ENCODE measurements at places on chromosomes 4 and X.
A peak's percentile ranks its signal among the peaks of the same experiment; 100 is the strongest.

DNA sequence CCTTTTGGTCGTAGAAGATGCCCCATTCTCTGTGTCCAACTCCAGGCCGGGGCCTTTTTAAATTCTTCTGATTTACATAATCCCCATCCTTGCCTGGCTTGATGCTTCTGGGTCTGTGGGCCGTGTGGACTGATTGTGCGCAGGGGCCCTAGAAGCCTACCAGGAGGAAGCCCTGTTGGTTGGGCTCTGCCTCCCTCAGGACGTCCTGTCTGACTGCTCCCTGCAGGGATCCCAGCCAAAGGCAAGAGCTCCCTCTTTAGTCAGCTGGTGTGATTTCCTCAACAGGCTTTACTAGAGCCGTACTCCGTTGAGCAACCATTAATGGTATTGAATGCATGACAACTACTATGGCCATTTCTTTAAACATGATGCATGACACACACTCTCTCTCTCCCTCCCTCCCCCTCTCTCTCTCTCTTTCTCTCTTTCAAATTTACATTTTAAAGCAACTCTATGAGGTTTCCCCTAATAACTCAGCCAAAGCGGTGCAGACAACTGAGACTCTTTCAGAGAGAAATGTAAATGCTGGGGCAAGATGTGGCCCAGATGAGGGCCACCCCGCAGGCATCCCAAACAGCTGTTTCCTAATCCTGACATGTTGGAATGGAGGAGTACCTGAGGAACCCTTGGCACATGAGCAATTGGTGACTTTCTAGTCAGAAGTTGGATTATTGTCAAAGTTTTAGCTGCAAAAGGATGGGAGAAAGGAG lies 117.3 kb downstream of the DRD5 start:
- DNase-seq = no peak

GRCh38 chr4:150096625-150097024 lies 18.4 kb downstream of the DCLK2 start:
- no peak for DNase-seq

GRCh38 chrX:119417842-119418241 lies 18.7 kb downstream of the SLC25A43 start:
- no peak for DNase-seq

GRCh38 chr4:85177679-85178078 lies 211.2 kb upstream of the WDFY3 start:
- no peak for DNase-seq

GRCh38 chrX:106889468-106889867 lies 13.7 kb downstream of the RIPPLY1 start:
- DNase-seq = no peak

DNA sequence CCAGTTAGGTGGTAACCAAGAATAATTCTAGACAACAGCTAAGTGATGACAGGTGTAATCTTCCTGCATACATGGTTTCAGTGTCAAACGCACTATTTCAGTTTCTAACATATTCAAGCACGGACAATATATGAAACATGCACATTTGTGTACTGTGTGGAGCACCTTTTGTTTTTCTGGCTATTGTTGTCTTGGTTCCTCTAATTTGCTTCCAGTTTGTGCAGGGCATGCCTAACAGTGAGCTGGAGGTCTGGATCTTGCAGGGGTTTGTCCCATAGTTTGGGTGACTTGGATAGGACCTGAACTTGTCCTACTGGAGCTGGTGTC lies 70.5 kb upstream of the TBC1D9 start:
- DNase-seq = no peak

GRCh38 chr4:155532373-155533085 lies 134.1 kb upstream of the GUCY1A1 start:
- DNase-seq = no peak

DNA sequence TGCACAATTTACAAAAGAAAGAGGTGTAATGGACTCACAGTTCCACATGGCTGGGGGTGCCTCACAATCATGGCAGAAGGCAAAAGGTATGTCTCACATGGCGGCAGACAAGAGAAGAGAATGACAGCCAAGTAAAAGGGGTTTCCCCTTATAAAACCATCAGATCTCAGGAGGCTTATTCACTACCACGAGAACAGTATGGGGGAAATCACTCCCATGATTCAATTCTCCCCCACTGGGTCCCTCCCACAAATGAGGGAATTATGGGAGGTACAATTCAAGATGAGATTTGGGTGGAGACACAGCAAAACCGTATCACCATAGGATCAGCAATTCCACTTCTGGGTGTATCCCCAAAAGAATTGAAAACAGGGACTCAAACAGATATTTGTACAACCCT lies 97.5 kb upstream of the STX18 start:
- no peak for DNase-seq

DNA sequence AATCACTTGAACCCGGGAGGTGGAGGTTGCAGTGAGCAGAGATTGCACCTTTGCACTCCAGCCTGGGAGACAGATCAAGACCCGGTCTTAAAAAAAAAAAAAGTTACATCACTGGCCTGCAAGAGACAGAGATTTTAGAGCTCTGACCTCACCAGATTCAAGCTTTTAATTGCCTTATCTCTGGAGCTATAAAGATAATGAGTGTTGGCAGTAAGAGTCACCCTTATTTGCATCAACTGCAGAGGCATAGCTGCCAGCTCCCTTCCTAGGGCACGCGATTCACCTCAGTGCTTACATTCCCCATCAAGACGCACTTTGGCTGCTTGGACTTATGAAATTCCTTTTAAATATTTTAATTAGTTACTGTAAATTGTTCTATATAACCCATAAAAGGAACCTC lies 12.5 kb upstream of the SPATA4 start:
- DNase-seq = no peak

- DNase-seq = no peak
Measured at GRCh38 chr4:184833046-184833838, 7.5 kb upstream of the ACSL1 start.

DNA sequence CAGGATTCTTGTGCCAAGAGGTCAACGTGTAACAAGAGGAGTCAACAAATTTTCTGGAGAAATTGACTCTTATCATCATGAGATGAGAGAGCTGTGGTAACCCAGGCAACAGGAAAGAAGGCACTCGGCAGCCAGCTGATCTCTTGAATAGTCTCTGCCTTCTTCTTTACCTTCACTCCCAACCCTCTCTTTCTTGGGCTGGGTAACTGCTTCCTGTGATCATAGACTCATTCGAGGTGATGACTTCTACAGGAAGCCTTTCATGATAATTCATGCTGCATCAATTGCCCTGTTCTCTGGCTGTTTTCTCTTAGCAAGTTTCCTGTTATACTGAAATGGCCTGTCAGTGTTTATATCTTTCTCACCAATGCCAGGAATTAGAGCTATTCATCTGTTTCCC lies 70.8 kb upstream of the FSTL5 start:
- no peak for DNase-seq

DNA sequence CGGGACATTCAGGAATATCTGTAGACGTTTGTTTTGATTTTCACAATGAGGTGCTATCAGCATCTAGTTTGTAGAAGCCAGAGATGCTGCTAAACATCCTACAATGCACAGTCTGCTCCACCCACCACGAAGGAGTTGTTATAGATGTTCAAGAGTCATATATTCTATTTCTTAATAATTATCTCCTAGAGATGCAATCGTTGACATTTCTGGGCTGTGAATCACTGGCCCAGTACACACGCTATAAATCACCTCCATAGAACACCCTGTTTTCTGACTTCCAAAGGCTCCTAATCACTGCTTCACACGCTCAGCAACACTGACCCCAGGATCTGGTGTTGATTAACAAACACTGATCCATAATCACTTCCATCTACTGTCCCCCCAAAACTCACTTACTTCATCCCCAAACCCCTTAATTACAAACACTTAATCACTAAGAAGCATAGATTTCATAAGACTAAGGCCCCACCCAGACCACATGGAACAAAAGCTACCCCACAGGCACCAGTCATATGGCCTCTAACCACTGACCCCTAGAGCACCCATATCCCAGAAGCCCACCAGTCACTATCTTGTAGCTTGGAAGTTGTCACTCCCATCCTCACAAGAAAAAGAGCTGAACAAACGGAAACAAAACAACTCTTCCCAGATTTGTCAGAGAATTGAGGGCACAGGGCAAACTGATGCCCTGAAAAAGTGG lies 31.7 kb upstream of the ZNF41 start:
- DNase-seq = no peak

GRCh38 chrX:72045141-72045540 lies 86.6 kb downstream of the RTL5 start:
- DNase-seq = no peak

DNA sequence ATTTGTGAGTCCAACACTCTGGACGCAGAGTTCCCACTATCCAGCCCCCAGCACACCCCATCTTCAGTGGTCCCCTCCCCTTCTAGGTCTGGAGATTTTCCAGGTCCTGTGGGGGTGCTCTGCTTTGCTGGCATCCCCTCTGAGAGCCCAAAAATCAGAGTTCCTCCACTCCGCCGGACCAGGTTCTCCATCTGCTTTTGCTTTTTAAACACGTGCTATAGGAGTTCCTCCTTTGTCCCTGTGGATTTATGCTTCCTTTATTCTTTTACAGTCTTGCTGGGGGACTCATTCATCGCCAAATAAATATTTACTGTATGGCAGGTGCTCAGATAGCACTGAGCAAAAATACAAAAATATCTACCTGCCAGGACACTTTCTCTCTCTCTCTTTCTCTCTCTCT lies 324.7 kb downstream of the STK32B start:
- DNase-seq = no peak

DNA sequence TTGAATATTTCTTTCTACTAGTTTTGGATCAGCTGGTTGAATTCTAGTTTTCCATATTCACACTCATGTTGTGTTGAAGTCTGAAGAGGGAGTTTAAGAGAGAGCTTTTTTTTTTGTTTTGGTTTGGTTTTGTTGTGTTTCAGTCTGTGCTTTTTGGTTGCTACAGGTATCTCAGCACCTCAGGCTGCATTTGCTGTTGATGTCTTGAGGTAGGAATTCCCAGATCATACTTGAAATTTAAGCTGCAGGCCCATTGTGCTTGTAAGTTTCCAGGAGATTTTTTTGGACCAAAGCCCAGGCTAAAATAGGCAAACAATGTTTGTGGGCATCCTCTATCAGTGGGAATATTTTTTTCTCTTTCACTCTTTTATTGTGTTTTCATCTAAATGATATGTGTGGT lies 190.2 kb upstream of the AGA start:
- no peak for DNase-seq

DNA sequence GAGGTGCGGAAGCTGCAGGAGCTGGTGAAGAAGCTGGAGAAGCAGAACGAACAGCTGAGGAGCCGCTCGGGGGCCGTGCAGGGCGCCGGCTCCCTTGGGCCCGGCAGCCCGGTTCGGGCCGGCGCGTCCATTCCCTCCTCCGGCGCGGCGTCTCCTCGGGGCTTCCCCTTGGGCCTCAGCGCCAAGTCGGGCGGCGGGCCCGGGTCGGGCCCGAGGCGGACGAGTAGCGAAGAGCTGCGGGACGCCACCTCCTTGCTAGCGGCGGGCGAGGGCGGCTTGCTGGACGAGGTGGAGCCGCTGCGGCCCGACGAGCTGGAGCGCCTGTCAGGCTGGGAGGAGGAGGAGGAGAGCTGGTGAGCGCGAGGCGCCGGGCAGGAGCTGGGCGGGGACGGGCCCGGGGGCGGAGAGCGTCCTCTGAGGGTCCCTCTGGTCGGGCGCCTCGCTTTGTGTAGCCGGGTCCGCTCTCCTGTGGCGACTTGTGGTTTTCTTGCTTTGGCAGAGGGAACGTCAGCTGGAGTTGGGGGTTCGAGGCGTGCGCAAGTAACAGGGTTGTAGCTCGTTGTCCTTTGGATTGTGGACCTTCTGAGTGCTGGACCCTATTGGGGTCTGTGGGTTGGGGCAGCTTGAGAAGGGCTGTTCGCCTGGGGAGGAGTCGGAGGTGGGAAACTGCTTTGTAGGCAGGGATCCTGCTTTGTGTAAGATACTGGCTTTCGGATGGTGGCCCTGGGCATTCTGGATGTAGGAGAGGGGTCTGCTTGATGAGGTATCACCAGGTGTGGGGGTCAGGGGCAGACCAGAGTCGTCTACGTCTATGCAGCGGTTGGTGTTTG lies 662 bp downstream of the SLAIN2 start:
- peak; percentile 28 for DNase-seq

- DNase-seq = no peak
Measured at GRCh38 chrX:141164406-141164805, 12.5 kb downstream of the LDOC1 start.

- no peak for DNase-seq
Measured at GRCh38 chr4:8871417-8872401, at the start of gene HMX1. Gene HMX1, minus strand, starts transcription at chr4:8871839. Its CDS starts 225 bp downstream, at chr4:8871614.

DNA sequence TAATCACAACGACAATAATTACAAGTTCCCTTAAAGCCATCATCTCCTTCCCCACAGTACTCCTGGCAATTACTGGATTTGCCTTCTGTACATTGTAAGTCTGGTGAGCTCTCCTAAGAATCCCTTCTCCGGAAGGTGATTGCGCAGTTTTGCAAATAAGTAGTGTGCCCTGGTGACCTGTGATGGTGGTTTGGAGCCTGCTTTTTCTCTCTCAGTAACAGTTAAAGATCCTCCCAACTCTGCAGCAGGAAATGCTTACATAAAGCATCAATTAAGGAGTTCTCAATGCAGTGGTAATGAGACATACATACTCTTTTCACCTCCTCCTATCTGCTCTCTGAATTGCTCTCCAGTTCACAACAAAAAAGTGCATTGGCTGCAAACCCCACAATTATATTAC lies 159.7 kb downstream of the SH2D1A start:
- no peak for DNase-seq

GRCh38 chr4:3225936-3226335 lies 23.0 kb upstream of the MSANTD1 start:
- DNase-seq = no peak

GRCh38 chrX:147899379-147900114 lies 12.2 kb upstream of the FMR1 start:
- no peak for DNase-seq

GRCh38 chr4:37964734-37965457 lies 4.7 kb downstream of the PTTG2 start:
- no peak for DNase-seq

DNA sequence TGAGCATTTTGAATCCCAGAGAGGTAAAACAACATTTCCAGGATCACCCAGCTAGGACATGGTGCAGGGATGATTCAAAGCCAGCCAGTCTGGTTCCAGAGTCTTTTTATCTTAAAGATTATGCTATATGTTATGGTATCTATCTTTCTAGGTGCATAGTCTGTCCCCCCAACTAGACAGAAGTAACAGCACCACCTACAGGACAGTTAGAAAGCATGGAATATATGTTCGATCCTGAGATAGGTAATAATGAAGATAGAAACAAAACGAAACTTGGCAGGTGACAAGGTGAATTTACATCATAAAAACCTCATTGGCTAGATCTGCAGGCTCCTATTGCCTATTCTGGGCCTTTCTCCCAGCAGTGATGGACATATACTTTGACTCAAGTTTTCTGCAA lies 723.2 kb downstream of the SMARCA1 start:
- DNase-seq = no peak

DNA sequence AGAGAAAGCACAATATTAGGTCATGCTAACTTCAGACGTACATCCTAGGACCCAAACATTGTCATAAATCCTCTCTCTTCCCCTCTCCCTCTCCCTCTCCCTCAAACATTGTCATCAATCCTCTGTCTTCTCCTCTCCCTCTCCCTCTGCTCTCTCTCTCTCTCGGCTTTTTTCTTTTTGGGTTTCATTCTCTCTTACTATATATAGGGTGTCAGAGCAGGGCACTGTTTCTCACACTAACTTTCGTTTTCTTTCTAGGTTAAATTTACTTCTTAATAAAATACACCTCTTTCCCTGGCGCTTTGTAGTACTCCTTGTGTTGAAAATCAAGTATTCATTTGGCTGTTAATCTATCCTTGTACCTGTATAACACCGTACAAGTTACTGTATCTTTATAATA lies 37.0 kb upstream of the HERC5 start:
- no peak for DNase-seq

- DNase-seq = no peak
Measured at GRCh38 chr4:97720869-97721432, 422.3 kb downstream of the STPG2 start.

GRCh38 chr4:3800351-3800750 lies 34.2 kb downstream of the ADRA2C start:
- DNase-seq = no peak
